ENCODE measurements at places on chromosomes 1 and 21. TPM values are rescaled to one million over a fixed set of nuclear protein-coding genes. Genes with fewer than 3 reads are reported as not detected.

DNA sequence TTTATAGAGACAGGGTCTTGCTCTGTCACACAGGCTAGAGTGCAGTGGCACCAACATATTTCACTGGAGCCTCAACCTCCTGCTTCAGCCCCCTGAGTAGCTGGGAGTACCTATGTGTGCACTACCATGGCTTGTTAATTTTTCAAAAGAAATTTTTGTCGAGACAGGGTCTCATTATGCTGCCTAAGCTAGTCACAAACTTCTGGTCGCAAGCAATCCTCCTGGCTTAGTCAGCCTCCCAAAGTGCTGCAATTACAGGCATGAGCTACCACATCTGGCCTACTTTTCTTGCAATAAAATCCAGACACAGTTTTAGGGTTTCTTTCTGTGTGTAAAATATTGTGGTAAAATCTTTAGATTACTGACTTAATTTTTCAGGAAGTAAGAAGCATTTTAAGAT is 27.9 kb upstream of the NTPCR start:
- H3K4me1 ChIP-seq: peaks cover 18% of the 10 kb centered on the region
- no peaks in the 10 kb centered on the region for H3K27me3 ChIP-seq
- no peak overlapping the region for H3K4me3 ChIP-seq
- H3K36me3 ChIP-seq: peaks cover 2% of the 10 kb centered on the region
- H3K27ac ChIP-seq: no peak overlapping the region
- no peak for DNase-seq

DNA sequence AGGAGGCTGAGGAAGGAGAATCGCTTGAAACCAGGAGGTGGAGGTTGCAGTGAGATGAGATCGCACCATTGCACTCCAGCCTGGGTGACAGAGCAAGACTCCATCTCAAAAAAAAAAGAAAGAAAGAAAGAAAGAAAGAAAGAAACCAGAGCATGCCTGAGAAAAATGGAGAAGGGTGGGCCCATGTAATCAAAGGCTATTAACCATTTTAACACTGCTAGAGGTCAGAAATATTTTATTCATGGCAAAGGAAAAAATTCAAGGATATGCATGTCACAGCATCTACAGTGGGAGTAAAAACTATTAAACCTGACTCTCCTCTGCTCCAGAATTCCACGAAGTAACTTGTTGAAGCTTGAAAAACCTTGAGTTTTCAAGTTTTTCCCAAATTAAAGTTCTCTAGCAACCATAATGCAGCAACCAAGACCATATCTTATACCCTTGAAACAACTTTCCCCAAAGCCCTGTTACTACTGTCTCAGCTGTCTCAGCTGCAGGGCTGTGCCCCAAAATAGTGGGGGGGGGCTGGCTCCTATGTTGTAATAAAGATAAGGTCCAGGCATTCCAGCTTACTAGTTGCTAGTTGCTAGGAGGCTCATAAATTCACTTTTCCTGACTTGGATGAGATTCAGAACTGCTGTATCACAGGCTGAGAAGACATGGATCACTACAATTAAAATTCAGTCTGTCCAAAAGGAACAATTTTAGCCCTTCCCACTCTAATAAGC is 112.9 kb upstream of the SOD1 start:
- no peaks in the 10 kb centered on the region for H3K27me3 ChIP-seq
- no peak for DNase-seq

GRCh38 chr1:60891281-60891680 is 191.1 kb upstream of the NFIA start:
- peaks cover 6% of the 10 kb centered on the region for H3K27me3 ChIP-seq
- DNase-seq: no peak
- no peak overlapping the region for H3K27ac ChIP-seq
- peaks cover 59% of the 10 kb centered on the region for H3K4me1 ChIP-seq

DNA sequence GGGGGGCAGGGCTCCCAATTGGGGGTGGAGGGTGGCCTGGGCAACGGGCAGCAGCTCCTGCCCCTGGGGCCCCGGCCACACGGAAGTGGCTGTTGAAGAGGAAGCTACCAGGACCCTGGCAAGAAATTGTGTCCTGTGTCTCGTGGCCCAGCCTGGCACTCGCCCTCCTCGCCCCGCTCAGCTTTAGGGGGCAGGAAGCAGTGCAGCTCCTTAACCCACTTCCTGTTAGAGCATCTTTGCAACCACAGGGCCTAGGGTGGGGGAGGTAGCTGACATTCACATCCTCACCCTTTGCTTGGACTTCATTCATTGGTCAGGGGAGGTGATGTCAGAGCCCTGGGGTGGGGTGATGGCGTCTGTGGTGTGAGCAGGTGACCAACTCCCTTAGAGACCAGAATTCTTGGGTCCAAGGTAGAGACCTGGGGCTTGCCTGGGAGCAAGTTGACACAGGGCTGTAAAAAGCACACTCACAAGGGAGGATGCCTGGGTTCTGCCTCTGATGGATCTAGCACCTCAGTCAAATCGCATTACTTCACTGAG is at the start of gene ARHGAP30:
Gene ARHGAP30, minus strand, starts transcription at position 161 of the 540 bp plus-strand sequence. CDS start 267 bp downstream, outside the sequence.
- H3K4me1 ChIP-seq: peaks cover 24% of the 10 kb centered on the region
- no peaks in the 10 kb centered on the region for H3K36me3 ChIP-seq
- no peak within 1 kb of the TSS for H3K4me3 ChIP-seq

DNA sequence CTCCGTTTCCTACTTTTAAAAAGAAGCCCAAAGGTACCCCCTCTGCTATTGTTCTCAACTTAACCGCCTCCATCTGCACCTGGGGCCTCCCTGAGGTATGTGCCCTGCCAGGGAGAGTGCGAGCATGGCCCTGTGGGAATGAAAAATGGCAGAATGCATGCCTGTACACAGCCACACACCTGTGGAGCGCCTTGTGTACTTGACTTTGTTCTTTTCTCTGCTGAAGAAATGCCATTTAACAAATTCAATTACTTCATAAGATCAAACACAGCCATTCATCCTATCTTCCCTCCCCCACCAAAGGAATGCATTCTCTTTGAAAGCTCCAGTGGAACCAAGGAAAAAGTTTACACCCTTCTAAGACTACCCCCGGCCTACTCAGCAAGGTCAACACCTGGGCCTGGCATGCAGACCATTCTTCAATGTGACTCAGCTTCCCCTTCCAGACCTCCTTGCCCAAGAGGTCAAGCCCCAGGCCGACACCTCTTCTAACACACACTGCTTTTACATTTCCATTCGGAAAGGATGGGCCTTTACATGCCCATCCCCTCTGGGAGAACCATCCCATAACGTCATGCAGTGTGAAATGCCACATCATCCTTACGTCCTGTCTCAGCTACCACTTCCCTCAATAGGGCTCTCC is 123.7 kb downstream of the SMYD2 start:
- no peak overlapping the region for H3K4me3 ChIP-seq
- peaks cover 8% of the 10 kb centered on the region for H3K36me3 ChIP-seq
- H3K27ac ChIP-seq: no peak overlapping the region
- peaks cover 13% of the 10 kb centered on the region for H3K4me1 ChIP-seq
- no peaks in the 10 kb centered on the region for H3K27me3 ChIP-seq

The CD101 gene
- 4.3 TPM for total RNA-seq

The WDR64 gene
- total RNA-seq: not detected
